Activated T-helper 1 cell treated with anti-CD3 and anti-CD28 coated beads, Interleukin-12 subunit alpha, Interleukin-12 subunit beta, Interleukin-2, Interleukin-4 antibody, amounts not matched to agents 30 ng/mL and 10 ng/mL and 1 ng/mL, durations not matched to agents 14 hours and 24 hours and 36 hours (primary cell): ENCODE measurements at places on chromosomes 4 and X. TPM values are rescaled to one million over a fixed set of nuclear protein-coding genes. Genes with fewer than 3 reads are reported as not detected.
A peak's percentile ranks its signal among the peaks of the same experiment; 100 is the strongest.

- H3K36me3 ChIP-seq: peaks cover 4% of the 10 kb centered on the region
- H3K27ac ChIP-seq: no peak overlapping the region
- no peaks in the 10 kb centered on the region for H3K4me1 ChIP-seq
- no peak overlapping the region for H3K4me3 ChIP-seq
These were observed 25.0 kb downstream of the CTPS2 start for GRCh38 chrX:16687514-16687913.

- no peak for DNase-seq
- no peak overlapping the region for H3K4me3 ChIP-seq
- no peaks in the 10 kb centered on the region for H3K36me3 ChIP-seq
- no peaks in the 10 kb centered on the region for H3K4me1 ChIP-seq
These were observed 268.8 kb upstream of the GALNT7 start for GRCh38 chr4:172899861-172900260.

DNA sequence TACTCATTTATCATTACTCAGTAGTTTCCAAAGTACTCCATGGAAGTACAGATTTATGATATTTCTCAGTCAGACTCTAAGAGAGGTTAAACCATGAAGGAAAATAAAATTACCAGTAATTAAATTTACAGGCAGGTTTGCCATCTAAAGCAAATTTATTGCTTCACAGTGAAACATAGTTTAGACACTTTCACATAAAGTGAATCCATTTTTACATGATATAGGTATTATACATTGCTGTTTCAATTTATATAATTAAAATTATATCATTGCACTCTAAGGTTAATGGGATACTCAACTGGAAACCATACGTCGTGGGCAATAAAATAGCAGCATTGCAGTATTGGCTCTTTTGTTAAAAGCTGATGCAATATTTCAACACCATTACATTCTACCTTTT is 202.8 kb downstream of the SLIT2 start:
- no peaks in the 10 kb centered on the region for H3K4me1 ChIP-seq
- H3K27me3 ChIP-seq: peaks cover 2% of the 10 kb centered on the region
- H3K36me3 ChIP-seq: no peaks in the 10 kb centered on the region
- no peak overlapping the region for H3K27ac ChIP-seq

The GSPT2 gene
- total RNA-seq: 12.7 and 13.7 TPM in 2 replicates

GRCh38 chr4:118758293-118758692 is 73.1 kb downstream of the METTL14 start:
- no peak overlapping the region for H3K4me3 ChIP-seq
- peaks cover 35% of the 10 kb centered on the region for H3K36me3 ChIP-seq
- no peaks in the 10 kb centered on the region for H3K27me3 ChIP-seq

The GRPR gene
- total RNA-seq: not detected in 2 replicates

DNA sequence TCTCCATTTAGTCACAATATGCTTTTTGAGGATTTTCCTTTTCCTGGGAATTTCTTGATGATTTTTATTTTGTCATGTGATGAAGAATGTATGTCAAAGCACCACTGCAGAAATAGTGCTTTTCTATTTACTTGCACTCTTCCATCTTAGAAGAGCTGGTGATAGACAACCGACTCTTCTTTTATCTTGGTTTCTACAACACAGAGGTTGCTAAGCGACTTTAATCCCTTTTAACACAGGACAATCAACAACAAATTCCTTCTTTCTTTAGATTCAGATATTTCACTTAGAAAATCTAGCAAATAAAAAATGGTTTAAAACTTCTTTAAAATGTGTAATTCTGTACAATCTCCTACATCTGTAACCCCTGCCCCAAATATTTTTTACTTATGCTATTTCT is 34.6 kb downstream of the TET2 start:
- peaks cover 14% of the 10 kb centered on the region for H3K4me1 ChIP-seq
- no peaks in the 10 kb centered on the region for H3K27me3 ChIP-seq
- no peak overlapping the region for H3K4me3 ChIP-seq
- peaks cover 13% of the 10 kb centered on the region for H3K36me3 ChIP-seq
- DNase-seq: no peak

GRCh38 chr4:12861422-12861821 is 622.7 kb downstream of the RAB28 start:
- no peak overlapping the region for H3K27ac ChIP-seq
- no peaks in the 10 kb centered on the region for H3K27me3 ChIP-seq
- no peak overlapping the region for H3K4me3 ChIP-seq
- no peak for DNase-seq
- no peaks in the 10 kb centered on the region for H3K4me1 ChIP-seq
- no peaks in the 10 kb centered on the region for H3K36me3 ChIP-seq

- no peaks in the 10 kb centered on the region for H3K4me1 ChIP-seq
- DNase-seq: no peak
- H3K4me3 ChIP-seq: no peak overlapping the region
- peaks cover 35% of the 10 kb centered on the region for H3K27me3 ChIP-seq
- H3K36me3 ChIP-seq: no peaks in the 10 kb centered on the region
These were observed 9.0 kb downstream of the CRMP1 start for GRCh38 chr4:5883916-5884315.

DNA sequence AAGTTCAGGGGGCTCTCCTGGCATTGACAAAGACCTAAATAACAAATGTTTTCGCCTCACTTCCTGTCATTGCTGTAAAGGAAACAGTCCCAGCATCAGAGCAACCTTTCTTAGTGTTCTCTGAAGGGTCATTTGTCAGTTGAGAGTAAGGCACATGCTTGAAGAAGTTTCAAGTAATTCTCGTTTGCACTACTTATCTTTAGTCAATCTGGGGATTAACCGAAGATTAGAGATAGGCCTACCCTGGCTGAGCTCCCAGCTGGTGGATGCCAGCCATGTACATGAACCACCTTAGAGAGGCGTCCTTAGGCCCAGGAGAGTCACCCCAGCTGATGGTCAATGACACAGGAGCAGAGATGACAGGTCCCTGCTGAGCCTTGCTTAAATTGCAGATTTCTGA is 189.9 kb upstream of the PGRMC2 start:
- peaks cover 2% of the 10 kb centered on the region for H3K27me3 ChIP-seq
- no peak overlapping the region for H3K27ac ChIP-seq
- DNase-seq: no peak
- no peaks in the 10 kb centered on the region for H3K4me1 ChIP-seq
- H3K36me3 ChIP-seq: no peaks in the 10 kb centered on the region
- H3K4me3 ChIP-seq: no peak overlapping the region

GRCh38 chr4:114599231-114599902 is 760 bp downstream of the UGT8 start:
- DNase-seq: no peak
- H3K27ac ChIP-seq: no peak overlapping the region
- peaks cover 43% of the 10 kb centered on the region for H3K27me3 ChIP-seq
- H3K4me1 ChIP-seq: peaks cover 9% of the 10 kb centered on the region

- no peak overlapping the region for H3K4me3 ChIP-seq
- no peaks in the 10 kb centered on the region for H3K27me3 ChIP-seq
- no peaks in the 10 kb centered on the region for H3K36me3 ChIP-seq
- DNase-seq: no peak
These were observed 10.2 kb upstream of the FAM120C start for GRCh38 chrX:54193085-54193821.

The BEX5 gene
- total RNA-seq: 0.86 and 1.3 TPM in 2 replicates

DNA sequence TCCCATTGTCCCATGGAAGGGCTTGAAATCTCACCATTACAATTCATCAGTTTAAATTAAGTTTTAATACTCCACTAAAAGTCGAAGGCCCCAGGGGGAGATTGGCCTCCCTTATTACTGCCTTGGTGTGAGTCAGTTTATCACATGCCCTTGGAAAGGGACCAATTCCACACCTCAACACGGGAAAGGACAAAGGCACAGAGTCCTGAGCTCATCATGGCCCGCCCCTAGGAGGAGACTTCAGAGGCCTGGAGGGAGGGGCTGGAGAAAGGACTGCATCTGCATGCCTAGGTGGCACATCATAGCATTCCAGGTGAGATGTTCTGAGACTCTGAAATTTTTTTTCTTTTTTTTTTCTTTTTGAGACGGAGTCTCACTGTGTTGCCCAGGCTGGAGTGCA is 2.8 kb upstream of the SEL1L3 start:
- DNase-seq: no peak
- peak overlapping the region; percentile 29 for H3K4me3 ChIP-seq
- peaks cover 6% of the 10 kb centered on the region for H3K36me3 ChIP-seq

GRCh38 chr4:41989994-41990364 is 351 bp upstream of the SLC30A9 start:
- DNase-seq: peak; percentile 2
- peaks cover 28% of the 10 kb centered on the region for H3K4me1 ChIP-seq
- no peaks in the 10 kb centered on the region for H3K27me3 ChIP-seq
- peak overlapping the region; percentile 99 for H3K4me3 ChIP-seq
- H3K36me3 ChIP-seq: peaks cover 3% of the 10 kb centered on the region
- peak overlapping the region; percentile 92 for H3K27ac ChIP-seq

GRCh38 chr4:40562208-40562607 is 67.5 kb downstream of the RBM47 start:
- H3K4me3 ChIP-seq: no peak overlapping the region
- peaks cover 20% of the 10 kb centered on the region for H3K4me1 ChIP-seq
- DNase-seq: no peak
- H3K27ac ChIP-seq: no peak overlapping the region
- peaks cover 4% of the 10 kb centered on the region for H3K36me3 ChIP-seq

GRCh38 chrX:99795495-99795894 is 614.6 kb downstream of the PCDH19 start:
- H3K27me3 ChIP-seq: no peaks in the 10 kb centered on the region
- H3K4me1 ChIP-seq: no peaks in the 10 kb centered on the region
- no peak for DNase-seq
- no peaks in the 10 kb centered on the region for H3K36me3 ChIP-seq

GRCh38 chr4:78432896-78433295 is 118.7 kb upstream of the ANXA3 start:
- H3K27ac ChIP-seq: no peak overlapping the region
- H3K27me3 ChIP-seq: peaks cover 15% of the 10 kb centered on the region
- no peak for DNase-seq
- no peaks in the 10 kb centered on the region for H3K36me3 ChIP-seq
- no peaks in the 10 kb centered on the region for H3K4me1 ChIP-seq

DNA sequence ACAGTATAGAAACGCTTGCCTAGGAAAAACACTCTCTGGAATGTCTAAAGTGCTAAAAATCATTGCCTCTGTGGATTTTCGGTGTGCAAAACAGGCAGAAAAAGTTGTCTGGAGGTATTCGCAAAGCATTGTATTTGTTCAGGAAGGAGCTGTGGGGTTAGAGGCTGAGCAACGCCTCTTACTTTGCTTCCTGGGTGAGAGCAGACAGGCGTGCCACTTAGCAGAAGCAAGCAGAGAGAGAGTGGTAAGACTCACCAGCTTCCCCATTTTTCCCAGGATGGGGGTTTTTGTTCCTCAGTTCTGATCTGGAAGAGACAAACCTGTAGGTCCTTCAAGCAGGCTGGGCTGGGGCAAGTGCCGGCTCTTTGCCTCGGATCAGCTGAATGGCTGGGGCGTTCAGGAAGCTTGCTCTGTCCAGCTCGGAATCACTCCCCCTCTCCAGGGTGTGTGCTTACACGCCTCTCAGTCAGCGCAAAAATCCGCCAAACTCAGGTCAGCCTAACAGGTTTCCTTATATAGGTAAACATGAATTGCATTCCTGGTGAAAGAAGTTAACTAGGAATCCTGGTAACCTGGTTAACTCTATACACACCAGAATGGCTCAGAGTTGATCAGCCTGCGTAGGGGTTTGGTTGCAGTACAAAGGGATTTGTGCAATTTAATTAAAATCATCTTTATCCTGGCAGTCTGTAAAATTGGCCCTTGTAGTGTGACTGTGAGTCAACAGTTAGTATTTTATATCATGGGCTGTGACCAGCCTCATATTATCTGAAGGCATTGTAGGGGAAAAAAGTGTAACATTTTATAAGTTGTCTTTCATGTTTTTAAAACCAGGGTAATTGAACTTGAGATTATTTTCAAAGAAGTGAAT is 213.1 kb upstream of the MID1 start:
- H3K4me3 ChIP-seq: no peak overlapping the region
- H3K4me1 ChIP-seq: no peaks in the 10 kb centered on the region
- DNase-seq: no peak
- no peaks in the 10 kb centered on the region for H3K36me3 ChIP-seq
- no peaks in the 10 kb centered on the region for H3K27me3 ChIP-seq

GRCh38 chr4:54400188-54400587 is 171.1 kb downstream of the PDGFRA start:
- no peaks in the 10 kb centered on the region for H3K36me3 ChIP-seq
- H3K4me1 ChIP-seq: no peaks in the 10 kb centered on the region
- H3K4me3 ChIP-seq: no peak overlapping the region
- H3K27me3 ChIP-seq: no peaks in the 10 kb centered on the region
- no peak for DNase-seq

DNA sequence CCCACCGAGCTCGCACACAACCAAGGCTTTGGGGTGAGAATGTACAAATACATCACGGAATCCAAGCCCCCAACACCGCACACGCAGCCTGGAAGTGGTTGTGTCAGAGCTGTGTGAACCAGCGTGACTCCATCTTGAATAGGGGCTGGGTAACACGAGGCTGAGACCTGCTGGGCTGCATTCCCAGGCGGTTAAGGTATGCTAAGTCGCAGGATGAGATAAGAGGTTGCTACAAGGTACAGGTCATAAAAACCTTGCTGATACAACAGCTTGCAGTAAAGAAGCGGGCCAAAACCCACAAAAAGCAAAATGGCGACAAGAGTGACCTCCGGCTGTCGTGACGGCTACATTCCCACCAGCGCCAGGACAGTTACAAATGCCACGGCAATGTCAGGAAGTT is 258.4 kb downstream of the DHRSX start:
- H3K27me3 ChIP-seq: no peaks in the 10 kb centered on the region
- H3K27ac ChIP-seq: no peak overlapping the region
- H3K4me1 ChIP-seq: no peaks in the 10 kb centered on the region
- H3K36me3 ChIP-seq: peaks cover 5% of the 10 kb centered on the region
- DNase-seq: no peak
- H3K4me3 ChIP-seq: no peak overlapping the region

The TEX13C gene
- not detected in 2 replicates for total RNA-seq

The FAM156A gene
- total RNA-seq: 23.9 and 24.1 TPM in 2 replicates

DNA sequence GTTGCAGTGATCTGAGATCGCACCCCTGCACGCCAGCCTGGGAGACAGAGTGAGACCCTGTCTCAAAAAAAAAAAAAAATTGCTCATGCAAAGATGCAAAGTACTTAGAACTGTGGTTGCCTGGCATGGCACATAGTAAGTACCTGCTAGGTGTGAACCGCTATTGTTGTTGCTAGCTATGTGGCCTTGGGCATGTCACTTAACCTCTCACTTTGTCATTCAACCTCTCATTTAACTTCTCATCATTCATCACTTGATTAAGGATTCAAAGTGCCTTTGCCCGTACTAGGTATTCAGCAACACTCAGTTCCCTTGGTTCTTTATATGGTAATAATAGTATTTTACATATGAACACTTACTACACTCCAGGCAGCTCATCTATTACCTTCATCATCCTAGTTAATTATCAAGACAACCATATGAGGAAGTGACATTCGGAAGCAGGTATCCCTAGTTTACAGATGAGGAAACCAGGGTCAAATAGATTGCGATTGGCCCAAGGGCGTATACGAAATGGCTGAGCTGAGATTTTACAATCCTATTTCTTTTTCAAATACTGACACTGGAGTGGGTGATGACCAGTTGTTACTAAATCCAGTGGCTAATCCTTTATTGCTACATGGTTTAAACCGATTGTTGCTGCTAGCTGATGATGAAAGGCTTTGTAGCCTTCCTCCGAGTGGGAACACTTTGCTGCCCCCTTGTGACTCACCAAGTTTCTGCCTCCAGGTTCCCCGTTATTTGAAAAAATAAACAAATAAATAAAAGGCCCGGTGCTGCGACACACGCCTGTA is 28.8 kb upstream of the SOWAHD start:
- peak; percentile 28 for DNase-seq
- H3K27me3 ChIP-seq: peaks cover 2% of the 10 kb centered on the region
- peaks cover 6% of the 10 kb centered on the region for H3K4me1 ChIP-seq
- no peaks in the 10 kb centered on the region for H3K36me3 ChIP-seq
- H3K4me3 ChIP-seq: no peak overlapping the region
